Body of pancreas (tissue), 4 donors: ENCODE measurements at places on chromosomes 2 and 18.
A peak's percentile ranks its signal among the peaks of the same experiment; 100 is the strongest.

DNA sequence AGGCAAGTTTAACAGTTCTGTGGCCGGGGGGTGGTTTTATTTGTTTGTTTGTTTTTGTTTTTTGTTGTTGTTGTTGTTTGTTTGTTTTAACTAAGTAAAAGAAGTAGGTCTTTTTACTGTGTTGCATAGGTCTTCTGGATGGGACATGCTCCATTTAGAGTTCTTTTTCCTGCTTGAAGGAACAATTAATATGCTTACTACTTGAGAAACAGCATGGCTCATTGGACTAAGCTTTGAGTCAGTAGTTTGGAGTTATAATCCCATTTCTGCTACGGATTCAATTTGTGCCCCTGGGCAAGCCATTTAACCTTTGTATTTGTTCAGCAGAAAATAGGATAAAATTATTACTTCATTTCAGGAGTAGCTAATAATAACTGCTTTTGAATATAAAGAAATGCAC is 8.7 kb upstream of the ACVR2A start:
- DNase-seq = no peak
- H3K27ac ChIP-seq = no peak overlapping the region
- no peaks in the 10 kb centered on the region for H3K36me3 ChIP-seq
- H3K27me3 ChIP-seq = no peaks in the 10 kb centered on the region

GRCh38 chr2:45776160-45776955 is 124.9 kb downstream of the PRKCE start:
- no peak overlapping the region for H3K4me3 ChIP-seq
- no peaks in the 10 kb centered on the region for H3K27me3 ChIP-seq
- no peak overlapping the region for H3K27ac ChIP-seq
- peaks cover 6% of the 10 kb centered on the region for H3K4me1 ChIP-seq

GRCh38 chr2:175004730-175004979 is 526 bp downstream of the CHN1 start:
- H3K36me3 ChIP-seq = no peaks in the 10 kb centered on the region
- no peak overlapping the region for H3K27ac ChIP-seq
- H3K4me1 ChIP-seq = peaks cover 5% of the 10 kb centered on the region
- H3K27me3 ChIP-seq = peaks cover 4% of the 10 kb centered on the region
- peak; percentile 12 for DNase-seq

GRCh38 chr18:9706081-9706935 is 1.8 kb upstream of the RAB31 start:
- DNase-seq = no peak
- no peak overlapping the region for H3K4me3 ChIP-seq
- H3K36me3 ChIP-seq = no peaks in the 10 kb centered on the region
- H3K27me3 ChIP-seq = no peaks in the 10 kb centered on the region
- peaks cover 12% of the 10 kb centered on the region for H3K4me1 ChIP-seq
- no peak overlapping the region for H3K27ac ChIP-seq

- no peaks in the 10 kb centered on the region for H3K36me3 ChIP-seq
- no peak for DNase-seq
- H3K27ac ChIP-seq = no peak overlapping the region
- H3K4me3 ChIP-seq = no peak overlapping the region
- no peaks in the 10 kb centered on the region for H3K27me3 ChIP-seq
- peaks cover 5% of the 10 kb centered on the region for H3K4me1 ChIP-seq
Observed at GRCh38 chr2:163649080-163649479, 86.7 kb downstream of the FIGN start.

DNA sequence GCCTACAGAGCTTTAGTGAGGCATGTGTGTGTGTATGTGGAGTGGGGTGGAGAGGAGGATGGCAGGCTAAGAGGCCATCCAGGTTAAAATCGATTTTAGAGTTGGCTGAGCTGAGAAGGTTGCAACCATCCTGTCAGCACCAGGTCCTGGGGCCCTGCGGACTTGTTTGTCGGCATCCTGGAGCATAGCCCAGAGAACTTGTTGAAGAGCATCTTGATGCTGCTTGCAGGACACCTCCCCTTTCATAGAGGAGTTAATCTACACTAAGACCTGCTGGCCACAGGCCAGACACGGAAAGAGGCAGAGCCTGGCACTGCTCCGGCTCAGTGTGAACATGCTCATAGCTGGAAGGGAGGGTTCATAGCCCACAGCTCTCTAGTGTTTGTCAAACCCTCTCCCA is 72.1 kb upstream of the RGPD5 start:
- H3K4me3 ChIP-seq = no peak overlapping the region
- DNase-seq = peak; percentile 26
- H3K27me3 ChIP-seq = no peaks in the 10 kb centered on the region
- H3K27ac ChIP-seq = no peak overlapping the region
- no peaks in the 10 kb centered on the region for H3K36me3 ChIP-seq

- no peaks in the 10 kb centered on the region for H3K36me3 ChIP-seq
- no peak for DNase-seq
- H3K27me3 ChIP-seq = no peaks in the 10 kb centered on the region
Observed at GRCh38 chr2:21544392-21544791, 420.6 kb downstream of the TDRD15 start.

- no peak overlapping the region for H3K27ac ChIP-seq
- no peak overlapping the region for H3K4me3 ChIP-seq
- no peaks in the 10 kb centered on the region for H3K4me1 ChIP-seq
- no peaks in the 10 kb centered on the region for H3K27me3 ChIP-seq
- no peaks in the 10 kb centered on the region for H3K36me3 ChIP-seq
Observed at GRCh38 chr2:175872005-175872348, 130.1 kb downstream of the LNPK start.

DNA sequence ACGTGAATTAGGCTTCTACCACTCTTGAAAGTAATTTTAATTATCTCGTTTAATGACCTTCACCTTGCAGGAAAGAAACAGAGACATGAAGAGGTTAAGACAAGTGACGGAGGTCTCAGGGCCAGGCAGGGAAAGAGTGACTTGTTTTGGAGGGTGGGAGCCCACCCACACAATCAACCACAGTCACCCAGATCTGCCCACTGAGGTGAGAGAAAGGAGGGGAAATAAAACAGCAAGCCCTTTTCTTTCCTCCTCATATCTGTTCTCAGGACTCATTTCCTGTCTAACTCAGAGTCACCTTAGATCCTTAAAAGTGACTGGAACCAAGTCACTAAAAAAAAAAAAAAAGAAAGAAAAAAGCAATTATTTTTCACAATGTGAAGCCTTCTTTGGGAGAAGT is 26.8 kb downstream of the ATP8B1 start:
- peak overlapping the region; percentile 70 for H3K27ac ChIP-seq
- no peaks in the 10 kb centered on the region for H3K36me3 ChIP-seq
- H3K4me1 ChIP-seq = peaks cover 76% of the 10 kb centered on the region
- H3K27me3 ChIP-seq = no peaks in the 10 kb centered on the region
- no peak overlapping the region for H3K4me3 ChIP-seq

GRCh38 chr18:57561728-57562423 is 24.6 kb downstream of the FECH start:
- DNase-seq = no peak
- no peaks in the 10 kb centered on the region for H3K4me1 ChIP-seq
- peaks cover 9% of the 10 kb centered on the region for H3K36me3 ChIP-seq

DNA sequence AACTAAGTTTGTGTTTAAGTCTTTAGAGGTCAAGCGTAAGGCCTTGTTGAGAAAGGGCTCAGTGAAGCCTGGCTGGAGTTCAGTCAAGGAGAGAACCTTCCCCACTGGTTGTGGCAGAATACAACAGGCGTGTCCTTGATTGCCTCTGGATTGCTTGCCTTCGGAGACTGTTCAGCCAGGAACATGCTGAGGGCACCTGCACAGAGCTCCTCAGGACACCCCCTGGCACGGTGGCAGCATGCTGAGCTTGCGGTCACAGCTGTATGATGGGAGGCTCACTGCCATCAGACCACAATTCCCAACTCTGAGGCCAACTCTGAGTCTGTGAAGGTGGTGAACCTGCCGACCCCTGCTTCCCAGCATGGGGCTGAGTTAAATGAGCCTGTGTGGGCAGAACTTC is 130.0 kb downstream of the LPIN1 start:
- H3K4me3 ChIP-seq = no peak overlapping the region
- H3K27ac ChIP-seq = no peak overlapping the region
- DNase-seq = no peak
- H3K36me3 ChIP-seq = no peaks in the 10 kb centered on the region

- no peak overlapping the region for H3K27ac ChIP-seq
- DNase-seq = no peak
- no peak overlapping the region for H3K4me3 ChIP-seq
- no peaks in the 10 kb centered on the region for H3K27me3 ChIP-seq
- H3K4me1 ChIP-seq = peaks cover 9% of the 10 kb centered on the region
- H3K36me3 ChIP-seq = no peaks in the 10 kb centered on the region
Observed at GRCh38 chr2:130327703-130328527, 14.8 kb upstream of the IMP4 start.

DNA sequence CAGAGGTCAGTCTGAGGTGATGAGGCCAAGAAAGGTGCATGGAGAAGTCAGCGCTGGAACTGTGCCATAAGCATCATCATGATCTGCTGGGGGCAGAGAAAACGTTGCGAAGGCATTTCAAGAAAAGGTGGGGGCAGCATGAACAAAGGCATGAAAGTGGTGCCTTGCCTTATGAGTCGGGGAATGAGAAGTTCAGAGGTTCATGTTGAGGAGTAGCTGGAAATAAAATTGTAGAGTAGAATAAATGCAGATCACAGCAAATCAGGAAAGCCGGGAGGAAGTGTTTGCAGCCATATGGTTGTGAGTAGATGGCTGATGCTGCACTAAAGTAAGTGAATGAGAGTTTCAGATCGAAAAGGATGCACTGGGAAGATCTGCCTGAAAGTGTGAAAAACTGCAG is 72.1 kb upstream of the ARL5A start:
- no peaks in the 10 kb centered on the region for H3K36me3 ChIP-seq
- H3K27ac ChIP-seq = no peak overlapping the region
- H3K4me1 ChIP-seq = no peaks in the 10 kb centered on the region
- DNase-seq = no peak

DNA sequence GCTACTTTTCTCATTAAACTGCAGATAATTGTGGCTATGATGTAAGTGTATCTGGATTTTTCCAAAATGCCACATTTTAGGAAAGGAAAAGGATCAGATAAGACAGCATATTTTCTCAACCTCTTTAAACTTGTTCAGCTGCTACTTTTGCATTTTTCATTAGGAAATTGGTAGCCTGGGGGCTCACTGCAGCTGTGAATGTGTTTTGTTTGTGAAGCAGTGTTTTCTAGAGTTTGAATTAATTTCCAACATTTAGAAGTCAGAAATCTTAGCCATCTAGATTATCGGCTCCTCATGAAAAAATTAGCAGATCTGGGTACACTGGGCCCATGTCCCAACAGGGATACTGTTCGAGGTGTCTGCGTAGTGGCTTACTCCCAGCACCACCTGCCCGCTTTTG is 56.3 kb upstream of the ZDBF2 start:
- no peak overlapping the region for H3K4me3 ChIP-seq
- no peak overlapping the region for H3K27ac ChIP-seq
- H3K27me3 ChIP-seq = no peaks in the 10 kb centered on the region
- no peak for DNase-seq

DNA sequence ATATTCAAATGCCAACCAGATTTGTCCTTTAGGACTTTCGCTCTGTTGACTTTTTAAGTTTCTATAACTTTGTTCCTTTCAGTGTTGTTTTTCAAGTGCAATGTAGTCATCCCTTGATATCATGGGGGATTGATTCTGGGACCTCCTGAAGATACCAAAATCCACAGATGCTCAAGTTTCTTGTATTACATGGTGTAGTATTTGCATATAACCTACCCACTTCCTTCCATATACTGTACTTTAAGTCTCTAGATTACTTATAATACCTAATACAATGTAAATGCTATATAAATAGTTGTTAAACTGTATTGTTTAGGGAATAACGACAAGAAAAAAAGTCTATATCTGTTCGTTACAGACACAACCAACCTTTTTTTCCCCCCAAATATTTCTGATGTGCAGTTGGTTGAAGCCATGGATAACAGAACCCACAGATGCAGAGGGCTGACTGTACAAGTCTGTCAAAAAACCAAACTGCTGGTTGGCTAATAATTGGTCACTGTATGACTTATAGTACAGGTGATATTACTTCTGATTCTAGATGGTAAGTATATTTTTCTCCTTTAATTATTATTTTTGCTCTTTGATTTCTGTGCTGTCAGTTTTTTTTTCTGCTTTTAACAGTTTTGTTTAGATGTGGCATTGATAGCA is 201.7 kb upstream of the STON1 start:
- H3K27me3 ChIP-seq = no peaks in the 10 kb centered on the region
- no peak for DNase-seq
- H3K4me1 ChIP-seq = no peaks in the 10 kb centered on the region
- H3K27ac ChIP-seq = no peak overlapping the region
- no peaks in the 10 kb centered on the region for H3K36me3 ChIP-seq

GRCh38 chr2:42176992-42177738 is 8.0 kb downstream of the EML4 start:
- H3K4me3 ChIP-seq = no peak overlapping the region
- H3K27me3 ChIP-seq = no peaks in the 10 kb centered on the region
- no peak overlapping the region for H3K27ac ChIP-seq
- H3K4me1 ChIP-seq = peaks cover 42% of the 10 kb centered on the region
- no peak for DNase-seq
- H3K36me3 ChIP-seq = no peaks in the 10 kb centered on the region

DNA sequence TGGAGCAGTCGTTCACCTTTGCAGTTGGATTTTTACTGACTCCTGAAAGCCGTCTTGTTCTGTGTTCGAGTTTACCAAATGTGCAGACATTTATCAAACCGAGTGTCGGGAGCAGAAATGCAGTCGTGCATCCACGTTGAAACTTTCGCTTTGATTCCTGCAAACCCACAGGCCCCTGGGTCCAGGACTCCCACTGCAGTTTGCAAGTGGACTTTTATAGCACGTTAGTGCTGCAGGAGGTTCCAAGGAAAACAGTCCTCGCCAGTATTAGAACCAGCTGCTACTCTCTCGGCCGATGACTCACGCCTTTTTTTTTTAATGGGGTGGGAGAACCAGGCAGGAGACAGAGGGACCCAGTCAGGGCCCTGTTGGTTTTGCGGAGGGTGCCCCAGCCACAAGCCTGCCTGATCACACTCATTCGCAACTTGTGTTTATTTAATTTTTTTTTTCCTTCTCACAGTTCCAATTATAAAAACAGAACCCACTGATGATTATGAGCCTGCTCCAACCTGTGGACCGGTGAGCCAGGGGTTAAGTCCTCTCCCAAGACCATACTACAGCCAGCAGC is 90.1 kb downstream of the NFATC1 start:
- DNase-seq = no peak
- H3K27me3 ChIP-seq = no peaks in the 10 kb centered on the region
- no peak overlapping the region for H3K27ac ChIP-seq
- no peak overlapping the region for H3K4me3 ChIP-seq
- no peaks in the 10 kb centered on the region for H3K4me1 ChIP-seq

- no peak overlapping the region for H3K4me3 ChIP-seq
- no peaks in the 10 kb centered on the region for H3K36me3 ChIP-seq
- H3K27ac ChIP-seq = no peak overlapping the region
Observed at GRCh38 chr2:12726271-12726670, 9.5 kb downstream of the TRIB2 start.

GRCh38 chr2:166074430-166074829 is 53.4 kb downstream of the SCN1A start:
- H3K27me3 ChIP-seq = no peaks in the 10 kb centered on the region
- H3K4me1 ChIP-seq = no peaks in the 10 kb centered on the region
- H3K4me3 ChIP-seq = no peak overlapping the region
- no peaks in the 10 kb centered on the region for H3K36me3 ChIP-seq
- no peak overlapping the region for H3K27ac ChIP-seq
